ENCODE measurements at places on chromosomes 2 and 18.

GRCh38 chr2:207285473-207285815 is 119.7 kb upstream of the KLF7 start:
- DNase-seq: peak; percentile 20

- DNase-seq: no peak
Measured at GRCh38 chr2:171383134-171383533, 50.7 kb downstream of the METTL8 start.

- no peak for DNase-seq
Measured at GRCh38 chr2:27184115-27184514, 27.7 kb upstream of the ATRAID start.

- DNase-seq: peak; percentile 95
Measured at GRCh38 chr2:216362730-216363129, 9.6 kb downstream of the MARCHF4 start.

DNA sequence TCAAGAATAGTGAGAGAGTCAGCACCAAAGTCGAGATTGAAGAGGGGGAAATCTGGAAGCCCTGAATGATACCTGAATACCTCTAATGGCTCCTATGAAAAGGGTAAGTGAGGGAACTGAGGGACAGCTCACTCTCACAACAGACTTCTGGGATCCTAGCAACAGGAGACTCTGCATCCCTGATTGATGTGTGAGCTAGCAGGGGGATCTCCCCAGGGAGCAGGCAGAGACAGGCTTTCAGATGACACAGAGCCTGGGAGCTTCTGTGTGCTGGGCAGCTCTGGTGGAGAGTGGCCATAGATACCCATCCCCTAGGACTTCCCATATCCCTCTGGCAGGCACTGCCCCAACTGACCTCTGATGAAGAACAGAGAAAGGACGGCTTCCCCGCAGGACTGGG is 206.2 kb downstream of the EXOC6B start:
- no peak for DNase-seq

GRCh38 chr18:34709104-34709503 is 994 bp upstream of the DTNA start:
- peak; percentile 84 for DNase-seq

GRCh38 chr2:41966431-41966893 is 81.4 kb upstream of the PKDCC start:
- peak; percentile 99 for DNase-seq
